ENCODE measurements at places on chromosomes 1 and 21.

DNA sequence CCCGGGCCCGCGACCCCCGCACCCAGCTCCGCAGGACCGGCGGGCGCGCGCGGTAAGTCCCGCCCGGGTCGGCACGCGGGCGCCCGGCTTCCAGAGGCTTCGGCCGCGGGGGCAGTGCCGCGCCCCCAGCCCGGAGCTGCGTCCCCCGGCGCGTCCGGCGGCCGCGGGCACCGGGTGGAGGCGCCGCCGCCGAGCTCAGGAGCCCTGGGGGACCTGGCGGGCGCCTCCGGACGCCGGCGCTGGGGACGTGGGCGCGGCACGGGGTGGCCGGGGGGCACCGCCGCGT is 227 bp downstream of the NBL1 start:
- DNase-seq, result no peak

- no peak for DNase-seq
Measured at GRCh38 chr1:15966081-15966955, 9.6 kb downstream of the ZBTB17 start.

- DNase-seq, result no peak
Measured at GRCh38 chr1:20483098-20483832, 2.7 kb downstream of the CAMK2N1 start.

GRCh38 chr1:172357753-172358385 is 62.6 kb upstream of the C1orf105 start:
- DNase-seq, result no peak

GRCh38 chr1:15943328-15943991 is 32.4 kb downstream of the ZBTB17 start:
- DNase-seq, result no peak

DNA sequence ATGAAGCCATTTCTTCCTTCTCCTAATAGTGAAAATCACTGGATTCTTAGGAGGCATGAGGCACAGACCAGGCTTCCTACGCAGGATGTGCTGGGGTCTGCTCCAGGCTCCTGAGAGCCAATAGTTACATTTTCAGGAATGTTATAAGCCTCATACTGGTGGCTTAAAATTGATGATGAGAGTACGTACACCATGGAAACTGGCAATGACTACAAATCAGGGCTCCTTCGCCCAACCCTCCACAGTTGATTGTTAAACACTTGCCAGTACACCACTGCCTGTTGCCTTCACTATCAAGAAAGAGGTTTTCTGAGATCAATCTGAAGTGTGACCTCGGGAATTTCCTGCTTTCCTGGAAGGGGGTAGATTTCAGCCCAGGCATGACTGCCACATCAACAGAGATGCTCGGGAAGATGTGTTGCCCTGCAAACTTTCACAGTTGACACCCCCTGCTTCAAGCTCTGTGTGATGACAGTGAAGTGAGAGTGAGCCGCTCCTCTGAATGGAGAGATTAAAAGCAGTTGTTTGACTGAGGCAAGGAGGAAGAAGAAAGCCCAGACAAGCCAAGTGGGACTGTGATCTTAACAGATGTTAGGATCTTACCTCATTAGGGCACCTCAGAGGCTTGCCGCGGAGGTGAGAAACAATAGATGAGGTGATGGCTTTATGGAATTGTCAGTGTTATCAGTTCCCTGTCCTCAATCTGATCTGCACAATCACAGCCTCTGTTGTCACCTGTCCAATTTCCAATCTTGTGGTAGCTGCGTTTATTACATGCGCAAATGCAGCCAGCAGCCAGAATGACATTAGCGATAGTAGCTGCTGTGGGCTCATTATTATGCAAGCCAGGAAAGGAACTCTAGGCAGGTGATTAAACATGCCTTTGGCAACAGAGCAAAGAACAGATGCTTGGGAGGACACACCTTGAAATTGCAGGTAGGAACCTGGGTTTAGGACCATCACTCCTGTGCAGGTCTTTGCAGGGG is 277.3 kb downstream of the KAZN start:
- DNase-seq, result no peak

DNA sequence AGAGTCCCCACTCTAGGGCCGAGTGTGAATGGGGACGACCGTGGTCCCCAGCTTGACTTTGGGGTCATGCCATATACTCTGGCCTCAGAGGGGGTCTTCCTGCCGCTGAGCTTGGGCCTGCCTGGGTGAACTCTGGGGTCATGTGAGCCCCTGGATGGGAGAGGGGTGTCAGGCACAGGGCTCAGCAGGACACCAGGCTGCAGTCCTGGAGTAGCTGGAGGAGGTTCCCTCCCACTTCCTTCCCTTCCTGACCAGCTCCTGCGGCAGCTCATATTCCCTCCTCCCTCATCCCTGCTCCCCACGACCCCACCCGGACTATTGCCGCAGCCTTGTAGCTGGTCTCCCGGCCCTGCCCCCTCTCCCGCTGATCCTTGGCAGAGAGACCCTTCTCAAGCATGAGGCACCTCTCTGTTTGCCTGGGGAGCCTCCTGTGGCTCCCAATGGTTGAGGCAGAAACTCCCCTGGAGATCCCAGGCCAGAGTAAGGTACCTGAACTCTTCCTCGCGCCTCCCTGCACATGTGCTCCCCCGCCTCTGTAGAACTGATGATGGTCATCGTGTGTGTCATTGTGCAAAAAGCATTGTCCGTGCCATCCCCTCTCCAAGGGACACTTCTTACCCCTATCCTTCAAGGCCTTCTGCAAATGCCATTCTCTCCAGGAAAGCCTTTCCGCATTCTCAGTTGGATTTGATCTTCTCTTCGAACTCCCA is 1.8 kb downstream of the TNFRSF1B start:
- no peak for DNase-seq

- no peak for DNase-seq
Measured at GRCh38 chr21:14046401-14046800, 164.4 kb downstream of the LIPI start.

- DNase-seq, result no peak
Measured at GRCh38 chr1:17802945-17803344, 47.8 kb downstream of the ACTL8 start.

- DNase-seq, result no peak
Measured at GRCh38 chr1:76086597-76086996, 12.1 kb downstream of the ST6GALNAC3 start.
